SHP77 treated with DMSO at 0.1 percent for 48 hours (cell line): ENCODE measurements at places on chromosomes 11 and 22.

DNA sequence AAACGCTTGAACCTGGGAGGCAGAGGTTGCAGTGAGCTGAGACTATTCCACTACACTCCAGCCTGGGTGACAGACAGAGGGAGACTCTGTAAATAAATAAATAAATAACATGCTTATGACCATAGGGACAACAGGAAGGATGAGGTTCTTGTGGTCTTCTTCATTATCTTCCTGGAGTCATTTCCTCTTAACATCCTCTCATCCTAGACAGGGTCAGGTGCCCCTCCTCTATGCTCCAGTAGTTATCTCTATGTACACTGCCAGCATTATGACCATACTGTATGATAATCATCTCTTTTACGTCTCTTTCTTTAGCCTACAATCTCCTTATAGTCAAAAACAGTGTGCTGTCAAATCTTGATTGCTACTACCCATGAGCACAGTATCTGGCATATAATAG is 17.7 kb downstream of the RAB30 start:
- no peak for DNase-seq

DNA sequence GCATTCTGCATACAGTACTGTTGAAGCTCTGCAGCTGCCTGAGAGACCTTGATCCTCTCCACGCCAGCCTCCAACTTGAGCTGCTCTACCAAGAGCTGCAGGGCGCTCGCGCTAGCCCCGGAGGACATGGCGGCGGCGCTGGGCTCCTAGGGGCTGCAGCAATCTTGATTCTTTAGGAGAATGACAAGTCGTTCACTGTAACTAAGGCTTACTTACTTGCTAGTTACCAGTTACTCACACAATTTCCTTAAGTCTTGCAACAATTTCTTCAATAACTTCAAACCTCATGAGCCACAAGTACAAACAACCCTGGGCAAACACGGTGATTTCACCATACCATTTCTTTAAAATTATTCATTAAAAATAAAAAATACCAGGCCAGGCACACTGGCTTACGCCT is 21.9 kb downstream of the SBF2 start:
- no peak for DNase-seq

DNA sequence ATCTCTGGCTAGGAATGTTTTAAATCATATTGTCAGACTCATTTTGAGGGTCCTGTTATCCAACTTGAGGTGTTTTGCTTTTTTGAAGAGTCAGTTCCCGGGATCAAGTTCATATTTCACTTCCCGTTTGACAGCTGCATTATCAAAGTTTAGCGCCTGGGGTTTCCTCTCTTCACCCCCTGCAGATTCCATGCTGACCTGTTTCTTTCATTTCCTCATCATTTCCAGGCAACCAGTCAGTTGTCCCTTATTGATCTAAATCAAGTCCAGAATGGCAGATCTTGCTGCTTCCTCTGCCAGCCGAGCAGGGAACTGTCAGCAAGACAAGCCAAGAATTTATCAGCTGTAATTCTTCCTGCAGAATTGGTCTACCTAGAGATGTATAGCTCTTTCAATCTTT is 197.6 kb upstream of the SYN3 start:
- no peak for DNase-seq

- no peak for DNase-seq
Observed at GRCh38 chr11:69460540-69461257, 20.8 kb upstream of the LINC01488 start.

DNA sequence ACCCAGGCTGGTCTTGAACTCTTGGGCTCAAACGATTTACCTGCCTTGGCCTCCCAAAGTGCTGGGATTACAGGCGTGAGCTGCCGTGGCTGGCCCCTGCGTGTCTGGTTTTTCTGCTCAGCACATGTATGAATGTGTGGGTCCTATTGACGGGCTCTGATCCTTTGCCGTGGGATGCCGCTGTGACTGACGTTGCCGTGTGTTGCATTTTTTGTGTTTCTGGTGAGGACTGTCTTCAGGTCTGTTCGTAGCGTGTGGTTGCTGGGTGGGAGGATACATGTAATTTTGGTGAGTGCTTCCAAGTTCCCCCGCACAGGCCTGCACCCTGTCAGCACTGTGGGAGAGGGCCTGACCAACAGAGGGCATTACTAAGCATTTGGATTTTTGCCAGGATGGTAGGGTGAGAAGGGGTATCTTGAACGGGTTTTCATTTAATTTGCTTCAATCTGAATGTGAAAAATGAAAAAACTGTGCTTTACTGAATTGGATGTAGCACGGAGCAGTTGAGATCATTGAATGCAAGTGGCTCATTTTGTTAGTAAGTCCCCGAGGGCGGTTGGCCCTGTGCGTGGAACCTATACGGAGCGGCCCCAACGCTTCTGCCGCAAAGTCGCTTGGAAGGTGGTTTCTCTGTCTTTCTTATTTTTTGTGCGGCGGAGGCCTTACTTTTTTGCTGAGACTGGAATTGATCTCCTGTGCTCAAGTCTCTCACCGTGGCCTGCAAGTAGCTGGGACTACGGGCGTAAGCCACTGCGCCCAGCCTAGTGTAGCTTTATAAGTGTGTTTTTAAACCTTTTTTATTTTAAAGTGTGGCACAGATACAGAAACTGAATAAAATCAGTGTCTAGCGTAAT is 8.2 kb downstream of the ZBED4 start:
- DNase-seq, result no peak

DNA sequence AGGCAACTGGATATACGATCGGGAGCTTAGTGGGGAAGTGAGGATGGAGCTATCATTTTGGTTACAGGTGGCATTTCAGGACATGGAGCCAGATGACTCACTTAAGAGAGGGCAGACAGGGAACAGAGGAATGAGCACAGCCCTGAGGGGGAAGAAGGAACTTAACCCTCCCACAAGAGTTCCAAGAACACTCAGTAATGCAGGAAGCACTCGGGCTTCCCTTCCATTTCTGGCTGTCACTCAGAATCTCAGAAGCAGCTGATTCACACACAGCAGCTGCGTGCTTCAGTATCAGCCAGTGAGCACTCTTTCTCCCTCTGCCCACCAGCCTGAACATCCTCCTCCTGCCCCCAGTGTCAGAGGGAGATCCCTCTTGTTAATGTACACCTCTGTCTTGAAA is 34.8 kb downstream of the EFCAB6 start:
- DNase-seq, result no peak

DNA sequence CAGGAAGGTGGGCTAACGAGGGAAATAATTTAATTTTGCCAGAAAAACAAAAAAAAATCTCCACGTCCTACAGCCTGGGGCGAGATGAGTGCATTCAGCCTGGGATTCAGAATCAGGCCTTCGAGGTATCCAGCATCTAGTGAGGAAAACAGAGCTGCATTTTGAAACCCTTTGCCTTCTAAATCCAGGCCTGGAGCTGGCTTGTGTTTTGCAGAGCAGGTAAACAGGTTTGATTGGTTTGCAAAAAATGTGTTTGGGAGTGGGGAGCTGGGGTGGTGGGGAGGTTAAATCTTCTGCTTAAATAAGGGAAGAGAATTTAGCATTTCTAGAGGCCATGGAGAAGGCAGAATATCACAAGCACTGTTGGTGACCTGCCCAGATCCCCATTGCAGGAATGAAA is 29.7 kb upstream of the RASD2 start:
- no peak for DNase-seq

DNA sequence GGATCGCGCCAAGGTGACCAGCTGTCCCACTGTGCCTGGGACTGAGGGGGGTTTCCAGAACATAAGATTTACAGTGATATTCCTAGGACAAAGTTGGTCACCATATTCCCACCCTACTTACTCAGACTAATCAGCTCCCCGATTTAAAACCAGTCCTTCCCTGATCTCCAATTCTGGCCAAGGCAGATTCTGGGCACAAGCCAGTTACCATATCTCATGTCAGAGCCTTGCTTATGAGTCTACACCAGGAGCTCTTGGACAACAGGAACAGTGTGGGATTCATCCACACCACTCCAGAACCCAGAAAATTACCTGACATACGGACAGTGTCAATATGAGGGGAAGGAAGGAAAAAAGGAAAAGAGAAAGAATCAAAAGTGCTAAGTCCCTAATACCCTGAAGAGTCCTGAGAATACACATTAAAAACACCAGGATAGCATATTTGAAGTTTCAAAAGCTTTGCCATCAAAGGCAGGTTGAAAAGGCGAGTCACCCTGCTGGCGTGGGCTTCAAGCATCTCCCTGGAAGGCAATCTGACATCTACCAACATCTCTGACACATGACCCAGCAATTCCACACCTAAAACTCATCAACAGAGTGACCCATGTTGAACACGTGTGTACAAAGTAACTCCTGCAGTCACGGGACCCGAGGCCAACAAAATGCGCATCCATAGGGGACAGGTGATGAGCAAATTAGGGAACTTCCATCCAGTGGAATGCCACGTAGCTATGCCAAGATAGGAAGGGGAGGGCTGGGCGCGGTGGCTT is 8.0 kb upstream of the IL2RB start:
- no peak for DNase-seq

DNA sequence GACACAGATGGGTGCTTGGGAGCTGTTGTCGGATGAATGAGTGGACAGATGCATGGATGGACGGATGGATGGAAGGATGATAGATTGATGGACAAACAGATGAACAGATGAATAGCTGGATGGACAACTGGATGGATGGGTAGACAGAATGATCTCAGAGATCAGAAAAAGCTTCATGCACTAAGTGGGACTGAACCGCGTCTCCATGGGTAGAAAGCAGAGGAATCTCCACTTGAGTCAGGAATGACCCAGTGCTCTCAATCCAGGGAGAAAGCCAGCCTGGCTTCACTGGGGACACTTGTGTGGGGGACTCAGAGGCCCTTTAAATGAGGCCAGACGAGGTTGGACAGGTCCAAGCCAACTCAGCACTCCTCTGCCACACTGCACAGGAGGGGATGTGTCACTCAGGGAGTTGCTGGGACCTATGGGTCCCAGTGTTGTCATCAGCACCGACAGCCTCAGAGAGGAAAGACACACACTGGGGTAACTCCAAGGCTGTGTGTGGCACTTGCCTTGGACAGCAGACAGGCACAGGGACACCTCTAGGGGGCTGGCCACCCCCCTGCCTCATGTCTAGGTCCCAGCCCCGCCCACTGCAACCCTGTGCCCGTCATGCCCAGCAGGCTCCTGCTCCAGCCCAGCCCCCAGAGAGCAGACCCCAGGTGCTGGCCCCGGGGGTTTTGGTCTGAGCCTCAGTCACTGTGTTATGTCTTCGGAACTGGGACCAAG is 5.6 kb downstream of the IGLL5 start:
- DNase-seq, result no peak

DNA sequence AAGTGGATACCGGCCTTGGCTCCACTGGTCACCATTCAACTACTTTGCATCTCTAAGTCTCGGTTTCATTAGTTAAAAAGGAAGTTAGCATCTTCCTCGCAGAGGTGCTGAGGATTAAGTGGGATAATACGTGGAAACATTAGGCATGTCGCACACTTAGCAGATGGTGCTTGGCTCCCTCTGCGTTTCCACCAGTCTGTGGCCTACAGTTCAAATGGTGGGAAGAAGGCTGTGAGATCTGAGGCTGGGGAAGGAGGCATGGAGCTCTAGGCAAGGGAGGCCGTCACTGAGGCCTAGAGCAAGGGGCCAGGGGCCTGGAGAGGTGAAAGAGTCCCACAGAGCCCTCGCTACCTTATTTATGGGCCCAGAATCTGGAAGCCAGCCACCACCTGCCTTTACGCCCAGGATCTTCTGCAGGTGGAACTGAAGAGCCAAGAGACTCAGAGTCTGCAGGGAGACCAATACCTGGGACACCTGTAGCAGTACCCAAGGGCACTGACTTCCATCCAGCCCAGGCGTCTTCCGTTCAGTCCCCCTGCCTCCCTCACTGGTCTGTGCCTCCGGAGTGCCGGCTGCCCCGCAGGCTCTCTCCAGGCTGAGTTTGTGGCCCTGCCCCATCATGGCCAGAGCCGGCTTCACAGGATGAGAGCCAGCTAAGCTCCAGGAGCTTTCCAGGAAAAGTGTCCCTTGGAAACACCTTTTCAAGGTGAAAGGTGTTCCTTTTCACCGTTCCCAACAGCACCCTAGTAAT is 66.1 kb upstream of the A4GALT start:
- no peak for DNase-seq

DNA sequence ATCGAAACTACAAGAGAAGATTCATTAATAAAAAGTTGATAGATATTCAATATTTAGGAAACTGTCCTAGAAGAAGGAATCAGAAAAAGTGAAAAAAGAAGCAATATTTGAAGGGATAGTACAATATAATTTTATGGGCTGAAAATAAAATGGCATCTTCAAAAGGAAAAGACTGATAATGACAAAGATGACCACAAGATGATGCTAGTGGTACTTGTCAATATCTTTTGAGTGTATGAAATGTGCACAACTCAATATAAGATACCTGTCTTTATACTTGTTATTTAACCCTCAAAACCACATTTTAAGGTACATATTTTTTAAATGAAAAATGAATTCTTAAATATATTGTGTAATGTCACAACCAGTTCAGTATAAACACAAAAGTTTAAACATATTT is 1059.6 kb upstream of the RAG2 start:
- DNase-seq, result no peak

DNA sequence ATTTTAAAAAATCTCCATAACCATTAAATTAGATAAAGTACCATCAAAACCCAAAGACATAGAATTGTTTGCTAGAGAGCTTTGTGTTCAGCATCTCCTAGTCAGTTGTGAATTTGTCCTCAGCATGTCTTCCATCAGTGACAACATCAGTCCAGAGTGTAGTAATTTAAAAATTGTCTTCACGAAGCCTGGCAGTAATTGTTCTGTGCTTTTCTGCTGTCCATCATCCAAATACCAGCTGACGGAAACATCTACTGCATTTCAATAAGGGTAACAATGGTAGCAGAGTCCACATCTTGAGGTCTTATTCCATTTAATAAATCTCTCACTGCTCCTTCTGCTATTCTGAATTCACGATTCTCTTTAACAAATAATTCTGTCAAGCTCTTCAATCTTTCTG is 121.5 kb downstream of the ATXN10 start:
- DNase-seq, result no peak

GRCh38 chr11:58525037-58525614 is 17.2 kb upstream of the OR5B21 start:
- no peak for DNase-seq

GRCh38 chr11:67601098-67601497 is 5.6 kb upstream of the NDUFV1 start:
- no peak for DNase-seq

GRCh38 chr11:11987503-11988022 is 20.9 kb downstream of the DKK3 start:
- no peak for DNase-seq

- no peak for DNase-seq
Observed at GRCh38 chr11:128105950-128106349, 481.4 kb downstream of the ETS1 start.

- DNase-seq, result no peak
Observed at GRCh38 chr11:973237-973636, 47.6 kb downstream of the AP2A2 start.

DNA sequence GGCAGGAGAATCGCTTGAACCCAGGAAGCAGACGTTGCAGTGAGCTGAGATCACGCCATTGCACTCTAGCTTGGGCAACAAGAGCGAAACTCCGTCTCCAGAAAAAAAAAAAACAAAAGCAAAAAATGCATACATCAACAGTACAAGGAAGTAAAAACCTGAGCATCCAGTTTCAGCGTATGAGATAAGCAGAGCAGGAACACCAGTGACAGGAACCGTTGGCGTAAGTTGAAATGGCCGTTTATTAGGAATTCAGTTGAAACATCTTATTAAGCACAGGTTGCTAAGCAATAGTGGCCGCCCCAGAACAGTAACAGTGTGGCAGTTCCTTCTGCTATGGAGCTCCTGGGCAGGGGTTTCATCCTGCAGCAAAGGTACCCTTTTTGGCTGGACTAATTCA is 4.0 kb upstream of the L3MBTL2 start:
- DNase-seq, result no peak

- no peak for DNase-seq
Observed at GRCh38 chr11:14812757-14813156, 79.3 kb downstream of the CYP2R1 start.
